ENCODE measurements at places on chromosomes 6 and 20.
A peak's percentile ranks its signal among the peaks of the same experiment; 100 is the strongest.

DNA sequence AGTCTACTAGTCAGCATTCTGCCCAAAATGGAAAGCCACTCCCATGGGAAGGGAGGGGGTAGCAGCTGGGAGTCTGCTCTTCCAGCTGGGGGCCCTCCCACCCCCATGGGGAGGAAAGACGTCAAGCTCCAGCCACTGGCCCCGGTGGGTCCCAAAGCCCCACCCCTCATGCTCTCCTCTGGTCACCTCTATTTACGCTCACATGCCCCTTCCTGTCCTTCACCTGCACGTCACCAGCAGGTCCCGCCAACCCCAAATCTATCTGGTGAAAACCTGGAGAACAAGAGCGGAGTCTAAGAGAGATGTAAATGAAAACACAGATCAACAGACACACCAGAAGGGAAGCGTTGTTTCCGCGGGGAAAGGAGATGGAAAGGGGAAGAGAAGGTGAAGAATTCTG lies 30.0 kb upstream of the ZBP1 start:
- DNase-seq, result peak; percentile 48

DNA sequence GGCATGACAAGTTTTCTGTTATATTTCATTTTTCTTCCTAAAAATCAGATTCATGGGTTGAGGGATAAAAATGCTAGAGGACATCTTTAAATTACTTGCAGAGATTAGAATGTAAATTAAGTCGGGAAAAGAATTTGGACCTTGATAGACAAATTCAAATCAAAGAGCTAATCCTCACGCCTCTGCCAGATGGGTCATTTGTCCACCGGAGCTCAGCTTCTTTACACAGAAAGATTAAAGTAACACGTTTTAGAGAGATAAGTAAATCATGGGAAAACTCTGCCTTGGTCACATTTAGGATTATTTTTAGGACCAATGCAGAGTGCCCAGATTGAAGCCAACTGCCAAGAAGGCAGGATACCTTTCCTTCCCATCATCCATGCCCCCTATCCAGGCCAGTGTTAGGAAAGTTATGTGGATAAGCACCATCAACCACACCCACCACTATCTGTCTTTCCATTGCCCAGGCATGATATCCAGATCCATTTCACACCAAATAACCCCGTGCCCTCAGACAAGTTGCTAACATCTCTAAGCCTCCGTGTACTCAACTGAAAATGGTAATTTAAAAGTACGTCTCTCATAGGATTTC lies 397.4 kb upstream of the PLCB4 start:
- DNase-seq, result no peak

DNA sequence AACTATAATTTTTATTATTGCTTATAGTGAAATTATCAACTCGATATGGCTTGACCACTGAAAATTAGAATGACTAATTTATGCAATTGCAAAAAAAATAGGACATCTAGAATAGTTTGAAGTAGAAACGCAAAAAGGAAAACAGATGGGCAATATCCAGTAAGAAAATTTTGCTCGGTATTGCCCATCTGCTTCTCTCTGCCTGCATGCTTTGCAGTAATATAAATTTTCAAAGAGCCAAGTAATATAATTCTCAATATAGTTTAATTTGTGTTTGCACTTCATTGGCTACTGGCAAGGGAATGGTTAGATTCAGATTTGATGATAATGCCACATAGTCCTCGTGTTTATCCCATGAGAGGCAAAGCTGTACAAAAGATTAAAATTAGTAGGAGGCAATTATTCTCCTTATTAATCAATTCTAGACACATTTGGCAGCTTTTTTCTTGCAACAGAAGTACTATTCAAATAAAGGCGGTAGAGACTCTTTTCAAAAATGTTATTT lies 27.3 kb upstream of the LAMA2 start:
- DNase-seq, result no peak

- DNase-seq, result peak; percentile 85
Observed at GRCh38 chr6:45922728-45923351, 92.8 kb downstream of the CLIC5 start.

DNA sequence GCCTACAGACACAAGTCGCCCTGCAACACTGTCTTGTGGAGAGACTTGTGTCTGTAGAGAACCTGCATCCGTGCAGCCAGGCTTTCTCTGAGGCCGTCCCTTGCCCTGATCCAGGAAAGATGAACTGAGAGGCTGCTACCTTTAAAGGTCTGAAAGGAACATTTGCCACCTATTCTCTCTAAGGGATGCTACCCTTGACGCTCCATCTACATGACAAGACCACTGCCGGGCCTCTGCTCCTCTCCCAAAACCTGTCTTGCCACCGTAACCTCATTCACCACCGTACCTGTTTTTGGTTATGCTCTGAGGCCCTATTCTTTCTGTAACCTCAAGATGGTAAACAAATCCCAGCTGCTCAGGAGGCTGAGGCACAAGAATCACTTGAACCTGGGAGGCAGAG lies 73.9 kb downstream of the FOXF2 start:
- DNase-seq, result no peak

GRCh38 chr6:37047346-37047688 lies 41.9 kb downstream of the FGD2 start:
- no peak for DNase-seq

GRCh38 chr20:15913391-15914025 lies 659.7 kb downstream of the KIF16B start:
- DNase-seq, result no peak

GRCh38 chr6:44025226-44025625 lies 102.0 kb downstream of the MRPL14 start:
- no peak for DNase-seq

All from left forelimb (tissue), 1 donor.